Astrocyte of the spinal cord (primary cell): ENCODE measurements at places on chromosomes 7 and 10.

DNA sequence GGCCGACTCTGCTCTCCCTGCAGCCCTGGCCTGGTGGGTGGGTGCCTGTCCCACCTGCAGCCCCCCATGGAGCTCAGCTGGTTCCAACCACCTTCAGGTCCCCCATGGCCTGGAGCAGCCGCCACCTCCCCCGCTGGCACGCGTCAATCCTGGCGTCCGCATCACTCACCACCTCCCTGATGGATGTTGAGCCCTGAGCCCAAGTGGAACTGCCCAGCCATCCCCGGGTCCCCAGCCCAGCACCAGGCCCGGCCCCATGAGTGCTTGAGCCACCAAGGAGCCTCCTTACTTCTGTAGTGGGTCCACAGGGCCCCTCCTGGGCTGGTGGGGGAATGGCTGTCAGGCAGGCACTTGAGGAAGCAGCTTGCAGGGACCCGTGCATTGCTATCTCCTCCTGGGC, 14.6 kb downstream of the AGAP3 start:
- DNase-seq = no peak

DNA sequence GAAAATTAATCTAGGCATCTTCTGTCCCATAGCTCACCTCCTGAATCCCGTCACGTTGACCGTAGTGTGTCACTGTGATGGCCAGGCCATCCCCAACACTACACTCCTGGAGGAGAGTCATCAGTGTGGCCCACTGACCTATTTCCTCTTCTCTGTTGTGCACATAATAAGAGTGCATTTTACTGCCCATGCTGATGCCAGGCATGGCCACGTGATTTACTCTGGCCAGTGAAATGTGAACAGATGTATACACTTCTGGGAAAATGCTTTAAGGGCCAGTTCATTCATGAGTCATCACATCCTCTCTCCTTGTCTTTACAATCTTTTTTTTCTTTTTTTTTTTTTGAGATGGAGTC, 101.9 kb upstream of the PIP4K2A start:
- DNase-seq = peak; percentile 93

DNA sequence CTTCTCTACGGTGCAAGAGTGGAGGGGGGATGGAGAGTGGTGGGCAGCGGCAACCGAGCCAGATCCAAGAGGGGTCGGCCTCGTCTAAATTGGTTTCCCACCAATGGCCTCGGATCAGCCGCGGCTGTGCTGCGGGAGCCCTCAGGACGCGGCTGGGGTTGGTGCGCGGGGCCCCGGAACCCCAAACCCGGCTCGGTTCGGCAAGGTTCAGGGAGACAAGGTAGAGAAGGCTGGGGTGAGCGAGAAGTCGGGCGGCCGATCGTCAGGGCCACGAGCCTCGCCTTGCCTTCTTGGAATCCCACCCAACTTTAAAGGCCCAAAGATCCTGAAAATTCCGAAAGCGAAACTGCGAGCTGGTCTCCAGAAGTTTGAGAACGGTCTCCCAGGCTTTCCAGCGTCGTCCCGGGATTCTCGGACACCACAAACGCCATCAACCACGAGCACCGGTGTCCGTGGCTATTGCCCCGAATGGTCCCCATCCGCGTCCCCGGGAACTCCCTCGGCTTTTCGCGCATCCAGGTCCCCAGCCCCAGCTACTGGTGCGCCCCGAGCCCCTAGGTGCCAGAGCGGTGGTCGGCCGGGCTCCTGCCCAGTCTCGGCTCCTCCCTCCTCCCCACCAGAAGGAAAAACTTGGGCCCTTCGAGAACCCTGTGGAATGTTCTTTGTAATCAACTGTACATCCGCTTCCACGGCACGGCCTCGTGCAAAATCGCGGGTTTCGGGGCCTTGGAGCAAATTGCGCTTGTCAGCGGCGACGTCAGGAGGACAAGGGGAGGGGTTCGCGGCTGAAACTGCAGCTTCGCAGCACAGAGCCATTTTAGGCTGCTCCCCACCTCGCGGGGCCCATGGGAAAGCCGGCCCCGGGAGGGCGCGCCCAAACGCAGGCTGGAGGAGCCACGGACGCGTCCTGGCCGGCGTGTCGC, 3.2 kb downstream of the SFMBT2 start:
- peak; percentile 36 for DNase-seq

DNA sequence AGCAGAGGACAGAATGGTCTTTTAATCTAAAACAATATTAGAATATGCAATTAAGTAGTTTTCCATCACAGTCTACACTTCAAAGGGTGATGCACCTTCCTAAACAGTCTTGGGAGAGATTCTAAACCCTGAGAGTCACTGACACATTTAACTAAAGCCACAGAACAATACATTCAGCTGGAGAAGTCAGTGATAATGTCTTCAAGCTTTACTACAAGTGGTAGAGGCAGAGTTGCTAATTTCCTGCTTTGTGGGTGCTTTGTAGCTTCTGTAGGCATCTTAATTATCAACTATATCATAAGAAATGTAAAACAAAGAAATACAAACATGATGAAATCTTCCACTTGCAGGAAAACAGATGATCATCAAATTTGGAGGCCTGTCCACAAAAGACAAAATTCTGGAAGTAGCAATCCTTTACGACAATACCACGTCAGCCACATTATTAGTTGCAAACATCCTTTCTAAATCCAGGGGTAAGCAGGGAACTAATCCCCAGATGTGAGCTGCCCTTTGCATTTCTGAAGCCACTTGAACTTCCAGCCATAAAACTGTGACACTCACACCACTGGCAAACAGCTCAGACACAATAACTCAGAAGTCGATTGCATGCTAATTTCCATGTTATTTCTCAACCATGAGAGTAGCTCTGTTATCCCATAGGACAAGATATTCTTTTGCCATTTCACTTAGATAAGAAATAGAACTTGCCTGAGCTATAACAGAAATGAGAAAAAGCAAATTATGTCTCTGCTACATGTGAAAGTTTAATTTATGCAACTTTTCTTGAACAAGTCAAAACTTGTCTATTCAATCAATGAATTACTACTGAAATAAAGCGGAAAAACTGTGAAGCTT, 212.2 kb downstream of the FAM107B start:
- no peak for DNase-seq

- no peak for DNase-seq
These were observed 92.2 kb downstream of the C10orf105 start for GRCh38 chr10:71627230-71627939.

GRCh38 chr10:103555325-103555649, 61.8 kb downstream of the NEURL1 start:
- no peak for DNase-seq

DNA sequence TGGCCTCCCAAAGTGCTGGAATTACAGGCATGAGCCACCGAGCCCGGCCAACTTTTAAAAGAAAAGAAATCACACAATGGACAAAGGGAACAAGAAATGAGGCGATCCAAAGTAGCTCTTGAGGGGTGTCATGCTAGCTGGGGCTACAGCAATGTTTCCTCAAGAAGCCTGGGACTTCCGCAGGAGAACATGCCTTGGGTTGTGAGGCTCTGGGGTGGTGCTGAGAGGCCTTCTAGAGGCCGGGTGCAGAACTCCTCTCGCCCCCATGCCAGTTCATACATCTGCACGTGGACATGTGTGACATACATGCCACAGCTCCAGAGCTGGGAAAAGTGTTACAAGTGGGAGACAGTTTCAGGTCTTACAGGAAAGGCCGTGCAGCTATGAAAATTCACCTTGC, 238.2 kb downstream of the SKAP2 start:
- no peak for DNase-seq

GRCh38 chr10:116880716-116881482, 31.6 kb downstream of the ENO4 start:
- peak; percentile 6 for DNase-seq

DNA sequence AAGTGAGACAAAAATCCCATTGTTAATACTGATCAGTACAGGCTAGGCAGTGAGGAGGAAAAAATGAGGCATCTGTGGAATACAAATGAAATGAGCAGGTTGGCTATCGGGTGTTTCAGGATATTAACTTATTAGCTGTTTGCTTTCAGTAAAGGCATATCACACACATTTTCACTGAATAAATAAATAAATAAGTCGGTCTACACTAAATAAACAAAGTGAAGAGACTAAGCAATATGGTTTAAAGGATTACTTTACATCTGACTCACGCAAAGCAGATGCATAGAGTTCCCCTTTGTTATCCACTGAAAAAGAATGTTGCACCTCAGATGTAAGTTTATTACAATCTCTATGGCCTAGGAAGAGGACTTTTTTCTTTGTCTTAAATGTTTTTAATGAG, 6.3 kb upstream of the SEMA3A start:
- peak; percentile 44 for DNase-seq

- DNase-seq = no peak
These were observed 28.9 kb downstream of the LRRC27 start for GRCh38 chr10:132360766-132361447.

DNA sequence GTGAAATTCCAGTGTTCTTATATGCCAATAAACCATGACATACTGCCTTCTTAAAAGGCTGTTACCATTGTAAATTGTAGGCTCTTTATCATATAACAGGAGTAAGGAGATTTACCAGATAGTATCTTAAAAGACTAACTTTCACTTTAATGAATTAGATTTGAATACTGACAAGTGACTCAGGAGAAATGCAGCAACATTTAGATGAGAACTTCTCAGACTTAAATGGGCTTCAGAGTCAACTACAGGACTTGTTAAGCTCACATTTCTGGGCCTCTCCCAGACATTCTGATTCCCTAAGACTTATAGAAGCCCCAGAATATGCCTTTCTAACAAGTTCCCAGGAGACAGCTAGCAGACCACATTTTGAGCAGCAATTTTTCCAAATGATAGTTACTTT, 466.3 kb downstream of the ARL4A start:
- DNase-seq = no peak

- peak; percentile 88 for DNase-seq
These were observed 496.9 kb downstream of the CCSER2 start for GRCh38 chr10:84825330-84825729.

DNA sequence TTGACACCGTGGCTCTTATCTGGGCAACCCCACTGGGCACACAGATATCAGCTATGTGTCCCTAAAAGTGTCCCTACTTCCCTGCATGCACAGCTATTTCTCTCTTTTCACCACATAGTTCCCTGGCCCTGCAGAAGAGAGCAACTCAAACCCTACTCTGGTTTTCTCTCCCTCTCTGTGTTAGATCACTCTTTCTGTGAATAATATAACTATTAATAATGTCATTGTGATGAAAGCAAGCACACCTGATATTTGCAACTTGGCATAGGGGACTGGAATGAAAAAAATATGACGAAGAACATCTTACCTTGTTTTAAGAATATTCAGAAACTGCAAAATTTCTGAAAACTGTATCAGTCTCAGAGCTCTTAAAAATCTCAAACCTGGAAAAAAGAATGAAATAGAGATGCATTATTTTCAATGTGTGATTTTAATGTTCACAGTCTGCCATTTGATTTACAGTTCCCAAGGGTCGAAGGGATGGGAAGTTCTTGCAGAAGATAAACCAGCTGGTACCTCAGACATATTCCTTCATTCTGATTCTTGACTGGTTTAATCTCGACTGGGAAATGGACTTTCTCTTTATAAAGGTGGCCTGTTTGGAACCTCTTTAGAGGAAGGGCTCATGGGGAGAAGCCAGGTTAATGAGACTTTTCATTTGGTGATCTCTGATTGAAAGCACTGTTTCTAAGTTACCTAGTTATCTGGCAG, 516.8 kb downstream of the KCNMA1 start:
- DNase-seq = no peak

DNA sequence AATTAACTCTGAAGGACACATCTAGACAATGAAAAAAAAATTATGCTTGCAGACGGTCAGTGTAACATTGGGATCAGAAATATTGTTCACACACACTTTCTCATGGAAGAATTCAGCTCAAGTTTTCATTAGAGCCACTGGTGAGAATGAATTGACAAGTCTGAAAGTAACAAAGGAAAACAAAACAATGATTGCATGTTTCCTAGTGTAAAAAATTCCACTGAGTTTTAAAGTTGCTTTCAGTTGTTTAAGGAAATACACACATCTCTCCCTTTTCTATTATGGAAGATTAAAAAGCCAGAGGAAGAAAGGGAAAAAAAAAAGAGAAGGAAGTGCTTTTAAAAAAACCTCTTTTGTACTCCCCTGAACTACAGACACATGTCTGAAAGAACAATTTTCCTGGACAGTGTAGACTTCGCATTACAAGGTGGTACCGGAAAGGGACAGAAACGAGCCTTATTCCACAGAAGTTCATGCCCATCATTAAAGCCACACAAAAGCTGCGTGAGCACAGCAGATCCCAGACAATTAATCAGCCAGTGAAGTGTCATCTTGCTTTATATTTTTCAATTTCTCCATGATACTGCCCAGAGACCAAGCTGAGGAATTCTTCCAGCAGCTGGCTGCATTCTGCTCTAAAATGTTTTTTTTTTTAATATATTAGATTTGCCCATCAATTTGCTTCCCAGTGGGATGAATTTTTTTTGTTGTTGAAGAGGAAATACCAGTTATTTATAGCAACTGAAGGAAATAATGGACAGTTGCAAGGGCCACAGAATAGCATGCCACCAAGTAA, 294.8 kb downstream of the DOCK4 start:
- DNase-seq = no peak

DNA sequence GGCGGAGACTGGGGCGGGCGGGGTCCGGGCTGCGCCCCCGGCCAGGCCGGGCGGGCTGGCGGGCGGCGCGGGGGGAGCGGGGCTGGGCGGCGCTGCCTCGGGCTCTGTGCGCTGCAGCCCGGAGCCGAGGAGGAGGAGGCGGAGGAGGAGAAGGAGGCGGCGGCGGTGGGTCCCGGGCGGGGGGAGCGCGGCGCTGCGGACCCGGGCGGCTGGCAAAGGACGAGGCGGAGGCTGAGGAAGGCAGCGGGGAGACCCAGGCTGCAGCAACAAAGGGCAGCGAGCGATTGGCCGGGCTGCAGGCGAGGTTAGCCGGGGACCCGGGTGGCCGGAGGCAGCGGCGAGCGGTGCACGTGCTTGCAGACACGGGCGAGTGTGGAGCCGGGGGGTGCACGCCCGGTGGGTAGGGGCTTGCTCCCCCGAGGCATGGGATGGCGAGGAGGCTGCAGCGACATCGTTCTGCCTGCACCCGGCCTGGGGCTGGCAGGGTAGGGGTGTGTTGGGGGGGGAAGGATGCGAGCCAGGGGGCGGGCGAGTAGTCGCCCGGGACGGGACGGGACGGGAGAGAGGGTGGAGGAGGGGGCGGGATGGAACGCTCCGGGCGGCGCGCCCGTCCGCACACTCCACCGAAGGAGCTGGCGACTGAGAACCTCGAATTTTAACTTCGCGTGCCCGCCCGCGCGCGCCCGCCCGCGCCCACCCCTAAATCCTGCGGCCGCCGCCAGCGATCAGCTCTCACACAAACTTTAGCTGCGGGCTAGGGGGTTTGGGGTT, 844 bp upstream of the KAT6B start:
- DNase-seq = no peak

GRCh38 chr7:44759246-44759645, 10.6 kb downstream of the ZMIZ2 start:
- DNase-seq = no peak

DNA sequence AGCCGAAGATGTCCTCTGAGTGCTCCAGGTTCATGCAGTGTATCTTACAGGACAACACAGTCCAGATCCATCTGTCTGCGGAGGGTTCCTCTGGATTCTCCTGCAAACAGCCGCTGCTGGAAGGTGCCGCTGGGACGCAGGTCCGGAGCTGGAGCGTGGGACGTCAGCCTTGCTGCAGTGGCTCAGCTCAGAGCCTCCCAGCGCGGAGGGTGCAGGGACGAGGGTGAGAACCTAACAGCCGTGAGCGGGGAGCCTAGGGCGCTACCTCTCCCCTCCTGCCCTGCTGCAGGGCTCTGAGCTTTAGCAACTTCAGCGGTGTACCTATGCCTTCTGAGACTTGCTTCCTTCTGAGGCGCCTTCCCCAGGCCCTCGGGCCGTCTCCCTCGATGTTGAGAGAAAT, 137.6 kb upstream of the TMEM72 start:
- no peak for DNase-seq

GRCh38 chr7:72176875-72177274, 235.3 kb downstream of the CALN1 start:
- DNase-seq = no peak
